ENCODE measurements at places on chromosomes 6 and 20.

DNA sequence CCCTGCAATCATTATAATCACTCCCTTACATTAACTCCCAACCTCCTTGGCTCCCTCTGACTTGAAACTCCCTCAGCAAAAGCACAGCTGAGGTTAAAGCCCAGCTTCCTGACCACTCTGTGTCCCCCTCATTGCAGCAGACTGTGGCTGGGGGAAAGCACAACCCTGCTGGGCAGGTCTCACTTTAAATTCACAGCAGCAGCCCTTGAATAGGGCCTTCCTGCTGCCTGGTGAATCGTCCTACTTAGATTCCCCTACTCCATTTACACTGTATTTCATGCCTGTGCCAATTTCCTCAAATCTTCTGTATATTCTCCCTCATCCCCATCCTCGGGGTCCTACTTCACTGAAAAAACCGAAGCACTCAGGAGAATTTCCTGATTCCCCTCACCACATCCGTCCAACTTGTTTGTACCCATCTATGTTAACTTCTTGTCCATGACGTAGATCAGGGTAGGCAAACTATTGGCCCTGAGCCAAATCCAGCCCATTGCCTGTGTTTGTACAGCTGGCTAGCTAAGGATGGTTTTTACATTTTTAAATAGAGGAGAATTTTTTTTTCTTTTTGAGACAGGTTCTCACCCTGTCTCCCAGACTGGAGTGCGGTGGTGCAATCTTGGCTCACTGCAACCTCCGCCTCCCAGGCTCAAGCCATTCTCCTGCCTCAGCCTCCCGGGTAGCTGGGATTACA lies 31.5 kb upstream of the GCM1 start:
- peak; percentile 48 for DNase-seq

DNA sequence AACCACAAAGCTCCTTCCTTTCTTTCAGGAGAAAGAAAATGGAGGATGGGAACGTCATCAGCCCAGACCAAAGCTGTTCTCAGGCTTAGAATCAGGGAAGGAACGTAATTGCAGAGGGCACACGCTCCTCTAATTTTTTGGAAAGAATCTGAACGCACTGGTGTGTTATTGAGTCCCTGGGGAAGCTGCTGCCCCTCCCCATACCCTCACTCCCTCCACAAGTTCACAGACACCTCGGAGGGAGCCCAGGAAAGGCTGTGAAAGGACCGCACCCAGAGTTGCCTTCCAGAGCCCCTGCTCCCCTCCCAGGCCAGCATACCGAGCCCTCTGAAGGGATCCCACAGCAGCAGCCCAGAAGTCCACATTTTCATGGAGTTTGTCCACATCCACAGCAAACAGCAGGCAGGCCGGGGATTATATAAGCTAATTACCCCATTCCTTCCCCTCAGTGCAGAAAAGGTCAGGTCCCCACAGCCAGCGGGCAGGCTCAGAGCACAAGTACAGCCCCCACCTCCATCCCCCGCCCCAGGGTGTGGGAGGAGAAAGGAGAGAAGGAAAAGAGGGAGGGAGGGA lies 53.7 kb downstream of the ANKRD60 start:
- DNase-seq: peak; percentile 81

DNA sequence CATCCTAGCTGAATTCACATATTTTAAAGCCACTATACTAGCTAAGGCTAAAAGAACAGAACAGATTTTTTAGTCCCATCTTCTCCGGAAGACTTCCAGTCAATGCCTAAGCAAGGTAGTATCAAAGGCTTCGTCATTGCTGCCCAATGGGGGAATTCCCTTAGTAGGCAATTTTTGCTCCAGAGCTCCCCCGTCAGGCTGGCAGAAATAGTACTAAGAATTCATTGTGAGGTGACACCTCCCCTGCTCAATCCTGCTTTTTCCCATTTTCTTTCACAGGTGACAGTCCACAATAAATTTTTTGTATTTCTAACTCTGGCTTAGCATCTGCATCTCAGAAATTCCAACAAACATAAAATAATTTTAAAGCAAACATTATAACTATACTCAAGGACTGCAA lies 52.8 kb upstream of the SRSF6 start:
- no peak for DNase-seq

DNA sequence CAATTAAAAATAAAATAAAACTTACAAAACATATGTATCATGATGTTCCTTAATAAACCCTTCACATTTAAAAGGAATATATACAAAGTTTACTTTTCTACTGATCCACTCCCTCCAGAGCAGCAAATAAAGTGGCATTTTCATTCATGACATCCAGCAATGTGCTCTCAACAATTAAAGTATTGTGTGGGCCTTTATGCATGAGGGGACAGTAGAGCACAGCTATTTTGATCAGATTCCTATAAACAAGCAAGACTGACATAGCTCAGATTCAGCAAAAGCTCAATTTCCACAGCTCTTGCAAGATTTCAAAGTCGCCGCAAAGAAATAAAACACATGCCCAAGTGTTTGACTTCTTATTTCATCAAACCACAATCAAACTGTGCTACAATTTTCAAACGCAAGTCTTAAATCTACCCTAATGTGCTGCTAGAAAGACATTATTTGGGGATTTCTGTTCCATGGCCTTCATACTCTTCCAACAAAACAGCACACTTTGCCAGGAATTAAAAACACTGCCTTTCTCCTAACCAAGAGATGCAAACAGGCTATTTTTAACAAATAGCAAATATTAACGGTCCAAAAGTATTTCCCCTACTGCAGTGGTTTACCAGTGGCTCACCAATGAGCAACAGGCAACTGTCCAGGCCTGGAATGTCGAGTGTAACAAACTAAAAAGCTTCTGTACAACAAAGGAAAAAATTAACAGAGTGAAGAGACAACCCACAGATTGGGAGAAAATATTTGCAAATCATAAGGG lies 52.3 kb downstream of the MBOAT1 start:
- no peak for DNase-seq

DNA sequence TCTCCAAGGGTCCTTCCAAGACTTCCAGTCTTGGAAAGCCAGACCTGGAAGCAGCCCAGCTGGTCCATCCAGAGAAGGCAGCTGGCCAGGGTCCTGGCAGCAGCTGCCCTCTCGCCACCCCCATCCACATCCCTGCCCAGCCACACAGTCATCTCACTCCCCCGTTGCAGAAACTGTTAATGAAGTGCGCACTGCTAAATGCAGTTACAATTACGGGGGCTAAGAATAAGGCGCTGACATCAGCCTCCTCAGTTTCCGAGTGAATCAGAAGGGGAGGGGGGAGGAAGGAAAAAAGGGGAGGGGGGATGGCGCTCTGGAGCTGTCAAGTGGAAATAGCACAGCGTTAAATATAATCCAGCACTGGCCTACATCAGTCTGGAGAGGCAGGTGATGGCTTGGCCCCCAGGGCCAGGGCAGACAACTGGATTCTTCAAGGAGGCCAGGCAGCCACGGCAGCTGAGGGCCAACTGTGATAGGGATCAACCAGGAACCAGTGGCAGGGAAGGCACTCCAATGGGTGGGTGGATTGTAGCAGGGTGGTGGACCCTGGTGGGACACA lies 6.9 kb downstream of the RIMS4 start:
- peak; percentile 62 for DNase-seq

DNA sequence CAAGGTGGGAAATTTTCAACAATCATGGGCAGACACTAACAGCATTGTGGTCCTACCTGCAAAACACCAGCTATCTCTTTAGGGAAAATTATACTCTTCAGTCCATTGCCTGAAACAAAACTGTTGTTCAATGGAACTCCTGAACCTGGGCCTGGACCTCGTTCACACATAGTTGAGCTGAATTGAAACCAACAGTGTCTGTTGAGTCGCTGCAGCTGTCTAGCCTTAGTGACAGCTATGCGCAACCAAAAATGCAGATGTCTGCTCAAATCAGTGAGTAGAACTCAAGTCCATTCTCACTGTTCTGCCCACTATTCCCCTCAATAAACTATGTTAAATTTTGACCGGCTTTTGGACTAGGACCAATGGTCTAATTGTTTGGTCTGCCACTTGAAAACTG lies 286.2 kb downstream of the TFAP2A start:
- DNase-seq: no peak

DNA sequence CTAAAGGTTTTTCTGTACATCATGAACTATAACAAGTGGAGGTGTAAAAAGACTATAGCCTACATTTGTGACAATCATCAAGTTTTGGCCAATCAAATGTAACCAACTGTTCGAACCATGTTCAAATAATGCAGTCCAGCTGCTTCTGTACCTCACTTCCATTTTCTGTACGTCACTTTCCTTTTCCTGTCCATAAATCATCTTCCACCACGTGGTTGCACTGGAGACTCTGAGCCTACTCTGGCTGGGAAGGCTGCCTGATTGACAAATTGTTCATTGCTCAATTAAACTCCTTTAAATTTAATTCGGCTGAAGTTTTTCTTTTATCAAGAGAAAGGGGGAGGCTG lies 270.4 kb upstream of the JARID2 start:
- no peak for DNase-seq

- DNase-seq: no peak
These were observed 62.9 kb downstream of the SUN5 start for GRCh38 chr20:32941155-32941885.

DNA sequence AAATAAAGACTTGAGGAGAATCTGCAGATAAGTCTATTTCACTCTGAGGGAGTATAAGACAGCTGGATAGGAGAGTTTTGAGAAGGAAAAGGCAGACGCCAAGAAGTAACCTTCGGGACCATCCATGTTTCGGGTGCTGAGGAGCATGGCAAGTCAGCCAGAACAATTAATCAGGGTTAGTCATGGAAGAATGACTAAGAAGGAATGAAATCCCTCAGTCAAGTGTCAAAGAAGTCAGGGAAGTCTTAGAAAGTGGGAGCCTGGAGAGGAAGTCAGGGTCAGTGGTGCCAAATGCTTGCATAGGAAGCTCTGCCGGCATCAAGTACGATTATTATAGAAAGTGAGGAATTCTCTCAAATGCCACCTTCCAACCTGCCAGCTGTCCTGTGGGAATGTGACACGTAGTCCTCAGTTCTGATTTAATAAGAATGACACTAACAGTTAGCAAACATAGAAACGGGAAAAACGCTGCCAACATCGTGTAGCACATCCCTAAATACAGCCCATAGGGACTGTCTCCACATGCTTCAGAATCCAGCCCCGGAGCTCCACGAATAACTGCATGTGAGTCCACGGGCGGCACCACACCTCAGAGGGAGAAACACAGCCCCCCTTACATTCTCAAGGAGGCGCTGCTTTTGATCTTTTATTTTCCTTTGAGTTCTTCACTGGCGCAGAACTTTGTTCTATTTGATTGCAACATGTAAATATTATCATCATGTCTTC lies 602.7 kb downstream of the PRKN start:
- DNase-seq: no peak

GRCh38 chr20:48238781-48239180 lies 453.5 kb upstream of the SULF2 start:
- DNase-seq: no peak

- DNase-seq: no peak
These were observed 489.6 kb downstream of the MMUT start for GRCh38 chr6:48973491-48973890.

DNA sequence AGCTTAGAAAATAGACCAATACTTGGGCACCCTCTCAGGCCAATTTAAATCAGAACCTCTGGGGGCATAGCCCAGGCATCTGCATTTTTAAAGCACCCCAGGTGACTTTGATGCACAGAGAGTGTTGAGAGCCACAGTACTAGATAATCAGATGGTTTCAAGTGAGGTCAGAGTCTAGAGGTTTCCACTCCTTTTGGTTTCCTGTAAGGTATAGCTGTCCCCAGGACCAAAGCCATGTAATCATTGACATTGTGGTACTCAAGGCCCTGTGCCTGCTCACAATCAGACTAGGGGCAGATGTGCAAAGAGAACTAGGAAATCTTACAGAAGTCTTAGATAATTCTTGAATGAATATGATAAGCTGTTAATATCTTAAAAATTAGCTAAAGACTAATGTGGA lies 9.1 kb downstream of the FILIP1 start:
- DNase-seq: no peak

- DNase-seq: no peak
These were observed 97.7 kb downstream of the GRM4 start for GRCh38 chr6:34047913-34048867.

GRCh38 chr6:21780679-21781078 lies 187.1 kb downstream of the SOX4 start:
- DNase-seq: no peak

DNA sequence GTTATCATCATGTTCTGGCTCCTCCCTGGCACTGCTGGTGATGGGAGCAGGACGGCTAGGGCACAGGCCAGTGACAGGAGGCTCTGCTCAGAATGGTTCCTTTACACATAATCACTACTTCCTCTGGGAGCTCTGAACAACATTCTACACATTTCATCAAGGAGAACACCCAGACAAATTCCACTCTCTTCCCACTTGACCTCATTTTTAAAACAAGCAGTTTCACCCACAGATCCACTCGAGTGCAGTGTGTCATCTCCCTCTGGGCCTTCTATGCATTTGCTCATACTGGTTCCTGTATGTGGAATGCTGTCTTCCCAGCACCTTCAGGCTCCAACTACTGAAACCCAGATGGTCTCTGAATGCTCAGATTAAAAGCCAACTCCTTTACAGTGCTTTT lies 84.8 kb downstream of the ELOVL5 start:
- DNase-seq: no peak

- no peak for DNase-seq
These were observed 511.8 kb upstream of the JARID2 start for GRCh38 chr6:14734052-14734415.

- no peak for DNase-seq
These were observed 17.1 kb upstream of the ARMC2 start for GRCh38 chr6:108831104-108831503.

DNA sequence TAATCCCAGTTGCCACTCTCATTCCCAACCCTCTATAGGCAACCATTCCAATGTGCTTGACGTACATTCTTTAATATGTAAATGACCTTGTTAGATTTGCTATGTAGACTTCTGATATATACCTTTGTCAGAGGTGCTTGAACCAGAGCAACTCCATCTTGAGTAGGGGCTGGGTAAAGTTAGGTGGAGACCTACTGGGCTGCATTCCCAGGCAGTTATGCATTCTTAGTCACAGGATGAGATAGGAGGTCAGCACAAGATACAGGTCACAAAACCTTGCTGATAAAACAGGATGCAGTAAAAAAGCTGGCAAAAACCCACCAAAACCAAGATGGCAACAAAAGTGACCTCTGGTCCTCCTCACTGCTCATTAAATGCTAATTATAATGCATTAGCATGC lies 8.3 kb upstream of the HM13 start:
- DNase-seq: no peak

DNA sequence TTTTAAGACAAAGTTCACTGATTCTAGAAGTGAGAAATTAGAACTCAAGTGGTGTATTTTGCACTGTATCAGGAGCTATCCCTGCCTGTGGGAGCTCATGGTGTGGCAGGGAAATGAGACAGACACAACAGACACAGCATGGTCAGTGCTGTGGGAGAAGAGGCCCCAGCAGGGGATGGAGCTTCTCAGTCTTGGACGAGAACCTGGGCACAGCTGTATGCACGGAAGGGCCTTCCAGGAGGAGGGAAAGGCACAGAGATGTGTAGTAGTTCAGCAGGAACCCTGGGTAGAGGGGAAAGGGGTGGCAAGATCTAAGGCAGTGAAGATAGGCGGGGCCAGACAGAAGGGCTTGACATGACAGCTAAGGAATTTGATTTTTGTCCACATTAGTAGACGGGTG lies 48.8 kb upstream of the KIF25 start:
- DNase-seq: no peak

Measured in left hindlimb (tissue), 1 donor.